Stimulated activated naive CD8-positive, alpha-beta T cell treated with anti-CD3 and anti-CD28 coated beads, Interleukin-15, Interleukin-2, amounts not matched to agents 100 U/mL and 50 U/mL, for 24 hours (primary cell): ENCODE measurements at places on chromosomes 5 and 9.
A peak's percentile ranks its signal among the peaks of the same experiment; 100 is the strongest.

DNA sequence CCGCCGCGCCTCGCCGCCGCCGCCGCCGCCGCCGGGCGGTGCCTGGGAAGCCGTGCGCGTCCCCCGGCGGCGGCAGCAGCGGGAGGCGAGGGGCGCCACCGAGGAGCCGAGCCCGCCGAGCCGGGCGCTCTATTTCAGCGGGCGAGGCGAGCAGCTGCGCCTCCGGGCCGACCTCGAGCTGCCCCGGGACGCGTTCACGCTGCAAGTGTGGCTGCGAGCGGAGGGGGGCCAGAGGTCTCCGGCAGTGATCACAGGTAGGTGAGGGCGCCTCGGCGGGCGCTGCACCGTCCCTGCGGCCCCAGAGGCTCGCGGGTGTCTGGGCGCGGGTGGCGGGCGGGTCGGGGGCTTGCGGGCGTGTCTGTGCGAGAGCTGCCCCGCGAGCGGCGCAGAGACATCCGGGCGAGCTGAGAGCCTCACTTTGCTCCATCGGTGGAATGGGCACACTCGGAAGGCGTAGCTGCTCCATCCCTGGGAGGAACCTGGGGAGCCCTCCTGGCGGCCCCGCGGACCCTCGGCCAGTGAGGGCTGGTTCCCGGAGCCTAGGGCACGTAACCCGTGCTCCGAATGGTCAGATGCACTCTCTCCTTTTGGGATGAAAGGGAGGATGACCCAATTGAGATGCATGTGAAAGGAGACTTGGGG is 864 bp downstream of the PAPPA start:
- no peak for DNase-seq

- no peak for DNase-seq
Measured at GRCh38 chr5:126636956-126637355, 36.2 kb downstream of the PHAX start.

DNA sequence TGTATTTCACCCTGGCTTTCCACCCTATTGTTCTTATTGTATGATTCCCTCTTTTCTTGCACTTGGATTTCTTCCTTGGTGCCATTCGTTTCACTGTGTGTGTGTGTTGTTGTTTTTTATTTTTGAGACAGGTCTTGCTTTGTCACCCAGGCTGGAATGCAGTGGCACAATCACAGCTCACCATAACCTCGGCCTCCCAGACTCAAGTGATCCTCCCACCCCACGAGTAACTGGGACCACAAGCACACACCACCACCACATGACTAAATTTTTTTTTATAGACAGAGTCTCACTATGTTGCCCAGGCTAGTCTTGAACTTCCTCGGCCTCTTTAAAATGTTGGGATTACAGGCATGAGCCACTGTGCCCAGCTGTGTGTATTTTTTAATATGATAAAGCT is 72.0 kb downstream of the MLLT3 start:
- DNase-seq = no peak

DNA sequence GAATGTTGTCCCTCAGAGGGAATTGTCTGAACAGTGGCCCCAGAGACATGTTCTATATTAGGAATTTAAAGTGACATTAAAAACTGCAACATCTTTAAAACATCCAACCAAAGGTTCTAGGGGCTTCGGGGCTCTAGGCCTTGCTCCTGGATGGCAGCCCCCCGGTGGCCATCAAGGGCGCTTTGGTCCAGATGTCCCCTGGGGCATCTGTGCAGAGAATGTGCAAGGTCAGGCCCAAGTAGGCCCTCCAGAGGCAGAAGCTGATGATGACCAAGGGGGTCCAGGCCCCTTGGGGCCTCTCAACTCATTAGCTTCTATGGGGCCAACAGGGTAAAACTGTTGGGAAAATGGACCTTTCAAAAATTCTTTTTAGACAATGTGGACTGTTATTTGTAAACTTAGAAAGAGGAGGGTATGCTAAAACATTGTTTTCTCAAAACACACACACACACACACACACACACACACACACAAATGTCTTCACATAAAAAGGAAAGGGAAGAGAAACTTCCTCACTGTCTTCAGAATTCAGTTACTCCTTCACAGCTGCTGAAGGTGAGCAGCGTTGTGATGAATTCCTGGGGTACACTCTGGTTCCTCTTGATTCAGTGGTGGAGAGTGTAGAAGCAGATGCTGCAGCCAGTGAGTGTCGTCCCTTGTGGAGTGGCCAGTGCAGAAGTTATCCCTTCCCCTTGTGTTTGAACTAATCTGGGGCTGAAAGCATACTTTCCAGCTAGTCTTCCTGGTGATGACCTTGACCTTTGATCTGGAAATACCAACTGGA is 125.2 kb downstream of the WDR41 start:
- DNase-seq = no peak

DNA sequence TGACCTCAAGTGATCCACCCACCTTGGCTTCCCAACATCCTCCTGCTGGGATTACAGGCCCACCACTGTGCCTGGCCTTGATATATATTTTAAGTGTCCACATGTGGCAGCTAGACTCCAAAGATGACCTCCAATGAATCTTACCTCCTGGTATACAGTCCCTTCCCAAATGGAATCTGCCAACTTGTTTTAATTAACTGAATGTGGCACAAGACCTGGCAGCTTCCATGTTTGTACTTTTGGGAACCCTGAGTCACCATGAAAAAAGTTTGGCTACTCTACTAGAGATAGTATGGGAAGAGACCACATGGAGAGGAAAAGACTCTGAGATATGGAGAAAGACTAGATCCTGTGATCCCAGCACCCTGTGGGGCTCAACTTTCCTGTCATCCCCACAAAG is 42.5 kb downstream of the CCL28 start:
- DNase-seq = no peak

GRCh38 chr5:178337334-178337741 is 104.7 kb upstream of the PHYKPL start:
- no peak for DNase-seq

DNA sequence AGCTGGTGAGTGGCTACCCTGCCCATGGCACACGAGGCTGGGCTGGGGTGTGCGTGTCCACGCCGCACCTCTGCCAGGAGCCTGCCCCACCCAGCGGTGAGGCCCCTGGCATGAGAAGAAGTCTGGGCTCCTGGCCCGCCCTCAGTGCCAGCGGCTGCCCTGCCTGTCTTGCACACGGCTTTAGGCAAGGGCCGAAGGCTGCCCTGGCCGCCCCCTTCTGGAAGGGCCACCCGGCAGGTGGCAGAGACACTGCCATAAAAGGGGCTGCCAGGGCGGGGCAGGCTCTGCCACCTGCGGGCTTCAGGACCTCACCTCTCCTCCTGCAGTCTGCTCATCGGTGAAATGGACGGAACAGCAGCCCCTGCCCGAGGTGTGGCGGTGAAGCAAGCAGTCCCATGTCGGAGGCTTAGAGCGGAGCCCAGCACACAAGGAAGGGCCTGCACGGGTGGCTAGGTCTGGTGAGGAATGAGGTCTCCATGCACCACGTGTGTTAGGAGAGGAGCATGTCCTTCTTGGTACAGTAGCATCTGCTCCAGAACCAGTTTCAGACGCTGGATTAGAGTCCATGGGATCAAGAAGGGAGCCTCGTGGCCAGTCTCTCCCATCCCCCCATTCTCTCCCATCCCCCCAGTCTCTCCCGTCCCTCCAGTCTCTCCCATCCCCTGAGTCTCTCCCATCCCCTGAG is 34.8 kb upstream of the TMEM250 start:
- no peak for DNase-seq

DNA sequence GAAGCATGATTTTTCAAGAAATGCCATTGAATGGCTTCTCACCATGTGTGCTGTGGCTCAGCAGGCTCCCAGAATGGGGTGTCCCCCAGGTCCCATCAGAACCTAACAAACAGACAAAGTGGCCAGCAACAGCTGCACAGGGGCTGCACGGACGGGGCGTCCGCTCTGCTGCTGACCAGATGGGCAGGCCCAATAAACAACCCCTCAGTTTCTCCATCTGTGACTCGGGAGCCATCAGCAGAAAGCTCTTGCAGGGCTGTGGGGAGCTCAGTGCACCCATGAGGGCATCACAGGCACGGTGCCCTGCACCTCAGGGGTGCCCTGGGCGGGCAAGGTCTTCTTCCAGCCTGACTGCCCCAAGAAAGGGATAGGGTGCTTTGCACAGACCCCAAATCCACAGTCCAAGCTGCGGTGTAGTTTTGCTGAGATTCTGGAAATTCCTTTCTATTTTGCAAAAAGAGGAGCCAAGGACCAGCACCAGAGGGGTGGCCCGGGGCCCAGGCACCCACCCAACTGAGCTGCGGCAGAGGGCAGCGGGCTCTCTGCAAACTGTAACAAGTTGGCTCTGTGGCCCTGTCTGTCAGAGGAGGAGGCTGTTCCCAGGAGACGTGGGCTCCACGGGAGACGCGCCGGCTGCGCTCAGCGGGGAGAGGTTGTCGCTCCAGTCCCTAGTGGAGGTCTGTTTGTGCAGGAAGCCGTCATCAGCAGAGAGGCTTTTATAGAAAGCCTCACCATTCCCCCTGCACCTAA is 138.7 kb upstream of the PPP1R26 start:
- DNase-seq = no peak

- no peak for DNase-seq
Measured at GRCh38 chr9:97993000-97993399, 9.9 kb downstream of the ANP32B start.

- DNase-seq = peak; percentile 70
Measured at GRCh38 chr5:181189363-181189961, 15.5 kb downstream of the TRIM7 start.

DNA sequence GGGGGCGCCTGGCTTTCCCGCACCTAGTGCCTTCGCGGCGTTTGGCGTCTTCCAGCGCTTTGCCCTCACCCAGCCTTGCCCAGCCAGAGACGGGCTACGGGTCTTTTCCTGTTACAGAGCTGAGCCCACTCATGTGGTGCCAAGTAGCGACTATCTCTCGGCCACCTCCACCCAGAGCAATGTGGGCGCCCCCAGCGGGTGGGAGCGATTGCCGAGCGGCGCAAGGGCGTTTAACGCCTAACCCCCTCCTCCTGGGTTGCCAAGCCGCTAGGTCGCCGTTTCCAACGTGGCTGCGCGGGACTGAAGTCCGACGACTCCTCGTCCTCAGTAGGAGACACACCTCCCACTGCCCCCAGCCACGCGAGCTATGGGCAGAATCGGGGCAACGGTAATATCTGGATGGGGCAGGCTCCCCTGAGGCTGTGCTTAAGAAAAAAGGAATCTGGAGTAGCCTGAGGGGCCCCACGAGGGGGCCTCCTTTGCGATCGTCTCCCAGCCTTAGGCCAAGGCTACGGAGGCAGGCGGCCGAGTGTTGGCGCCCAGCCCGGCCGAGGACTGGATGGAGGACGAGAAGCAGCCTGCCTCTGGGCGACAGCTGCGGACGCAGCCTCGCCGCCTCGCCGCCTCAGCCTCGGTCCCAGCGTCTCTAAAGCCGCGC is 5.8 kb downstream of the TLX3 start:
- DNase-seq = peak; percentile 9

GRCh38 chr5:101955891-101956290 is 340.2 kb downstream of the SLCO4C1 start:
- DNase-seq = no peak

DNA sequence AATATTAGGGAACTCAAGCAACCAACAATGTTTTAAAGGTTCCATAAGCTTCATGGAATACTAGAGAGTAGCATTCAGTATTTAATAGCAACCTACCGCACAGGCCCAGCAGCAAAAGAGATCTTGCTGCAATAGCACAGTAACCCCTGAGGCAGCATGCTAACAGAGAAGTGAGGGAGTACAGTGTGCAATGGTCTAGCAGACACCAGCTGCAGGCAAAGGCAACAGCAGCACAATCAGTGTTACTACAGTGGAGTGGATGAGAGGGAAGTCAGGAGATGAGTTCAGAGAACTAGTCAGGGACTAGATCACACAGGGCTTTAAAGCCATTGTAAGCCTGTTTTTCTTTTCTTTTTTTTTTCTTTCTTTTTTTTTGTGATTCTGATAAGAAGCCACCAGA is 2.8 kb downstream of the TICAM2 start:
- no peak for DNase-seq

DNA sequence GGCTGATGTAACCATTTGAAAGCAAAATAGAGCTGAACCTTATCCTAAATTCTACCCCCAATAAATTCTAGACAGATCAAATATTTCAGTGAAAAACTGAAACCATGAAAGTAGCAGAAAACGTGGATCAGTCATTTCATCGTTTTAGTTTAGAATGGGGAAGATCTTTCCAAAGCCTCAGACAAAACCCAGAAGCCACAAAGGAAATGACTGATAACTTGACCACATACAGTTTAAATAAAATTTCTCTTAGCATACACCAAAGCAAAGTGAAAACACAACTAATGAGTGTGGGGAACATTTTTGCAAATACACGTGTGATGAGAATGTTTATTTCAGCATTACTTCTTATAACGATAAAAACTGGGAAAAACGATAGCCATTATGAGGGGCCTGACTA is 284.8 kb downstream of the ADGRV1 start:
- DNase-seq = no peak

DNA sequence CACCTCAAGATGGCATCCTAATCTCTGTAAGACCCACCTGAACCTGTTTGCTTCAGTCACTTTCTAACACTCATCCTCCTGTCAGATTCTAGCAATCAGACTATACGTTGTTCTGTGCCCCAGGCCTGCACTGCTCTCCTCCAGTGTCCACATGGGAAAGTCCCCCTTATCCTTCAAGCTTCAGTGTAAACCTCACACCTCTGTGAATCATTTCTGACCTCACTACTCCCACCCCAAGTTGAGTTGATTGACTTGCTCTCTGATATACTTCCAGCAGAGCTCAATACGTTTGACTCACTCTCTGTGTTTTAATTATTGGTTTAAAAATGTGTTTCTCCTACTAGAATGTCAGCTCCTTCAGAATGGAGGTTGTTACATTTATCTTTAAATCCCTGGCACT is 240.2 kb downstream of the FBXL17 start:
- peak; percentile 6 for DNase-seq

DNA sequence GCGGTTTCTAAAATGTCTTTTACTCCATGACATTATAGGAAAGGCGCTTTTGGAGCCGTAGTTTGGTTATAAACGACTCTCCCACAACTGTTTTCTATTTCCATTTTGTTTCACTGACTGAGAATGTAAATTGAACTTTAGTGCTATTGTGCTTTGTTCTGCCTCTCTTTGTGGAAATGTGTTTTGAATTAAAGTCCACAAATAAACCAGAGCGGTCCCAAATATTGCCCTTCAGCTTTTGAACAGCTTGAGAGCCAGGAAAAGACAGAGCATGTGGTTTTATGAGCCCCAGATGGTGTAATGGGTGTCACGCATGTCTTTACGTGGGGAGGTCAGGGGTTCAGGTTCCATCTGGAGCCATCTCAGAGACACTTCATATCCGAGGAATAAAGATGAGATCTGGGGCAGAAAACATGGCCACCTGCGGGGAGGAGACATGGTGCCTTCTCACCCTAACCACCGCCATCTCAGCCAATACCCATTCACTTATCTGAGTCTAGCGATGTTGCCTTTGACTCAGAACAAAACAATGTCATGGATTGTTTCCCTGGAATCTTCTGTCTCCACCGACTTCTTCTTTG is 42.5 kb upstream of the ROR2 start:
- DNase-seq = no peak

- no peak for DNase-seq
Measured at GRCh38 chr5:44412286-44412685, 23.1 kb upstream of the FGF10 start.

DNA sequence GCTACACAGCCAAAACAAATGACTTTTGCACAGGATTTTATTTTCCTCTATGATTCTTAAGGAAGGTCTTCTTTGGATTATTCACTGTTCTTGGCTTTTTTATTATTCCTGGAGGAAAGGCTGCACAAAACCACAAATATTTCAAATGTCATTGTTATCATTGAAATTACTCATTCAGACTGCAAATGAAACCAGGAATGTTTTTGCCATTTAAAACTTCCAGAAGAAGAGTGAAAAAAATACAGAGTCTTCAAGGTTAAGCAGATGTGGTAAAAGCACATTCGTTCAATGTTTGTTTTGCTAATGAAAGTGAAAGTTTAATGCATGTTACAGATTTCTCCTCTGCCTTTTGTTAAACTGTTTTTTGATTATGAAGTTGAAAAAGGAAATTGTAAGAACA is 238.2 kb downstream of the TLE4 start:
- DNase-seq = no peak
